ENCODE measurements at places on chromosomes 2 and 18.

DNA sequence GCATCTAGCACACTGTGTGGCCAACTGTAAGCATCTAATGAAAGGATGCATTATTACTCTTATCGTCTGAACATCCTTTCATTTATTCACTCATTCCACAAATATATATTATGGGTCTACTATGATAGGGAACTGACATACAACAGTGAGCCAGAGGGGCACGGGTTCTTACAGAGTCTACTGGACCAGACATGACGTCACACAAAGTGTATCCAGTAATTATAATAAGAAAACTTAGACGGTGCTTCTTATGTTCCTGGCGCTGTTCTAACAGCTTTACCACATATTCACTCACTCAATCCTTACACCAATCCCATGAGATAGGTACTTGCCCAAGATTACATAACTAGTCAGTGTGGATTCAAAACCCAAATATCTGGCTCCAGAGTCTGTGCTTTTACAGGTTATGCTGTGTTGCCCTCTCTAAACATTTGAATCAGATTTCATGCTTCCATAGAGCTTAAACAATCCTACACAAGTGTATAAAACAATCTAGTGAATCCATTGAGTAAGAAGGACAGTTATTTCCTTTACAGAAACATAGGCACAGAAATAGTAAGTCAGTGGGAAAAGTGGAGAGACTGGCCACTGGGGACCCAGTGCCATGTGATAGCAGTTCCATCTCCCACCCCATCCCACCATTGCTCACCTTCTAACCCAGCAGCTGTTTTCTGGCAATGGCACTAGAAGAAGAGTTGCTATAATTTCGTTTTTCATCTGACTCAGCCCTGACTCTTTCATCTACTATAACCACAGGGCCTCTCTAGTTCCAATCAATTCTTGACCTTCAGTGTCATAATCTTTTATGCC, 24.2 kb upstream of the ARL5A start:
- no peak for DNase-seq

DNA sequence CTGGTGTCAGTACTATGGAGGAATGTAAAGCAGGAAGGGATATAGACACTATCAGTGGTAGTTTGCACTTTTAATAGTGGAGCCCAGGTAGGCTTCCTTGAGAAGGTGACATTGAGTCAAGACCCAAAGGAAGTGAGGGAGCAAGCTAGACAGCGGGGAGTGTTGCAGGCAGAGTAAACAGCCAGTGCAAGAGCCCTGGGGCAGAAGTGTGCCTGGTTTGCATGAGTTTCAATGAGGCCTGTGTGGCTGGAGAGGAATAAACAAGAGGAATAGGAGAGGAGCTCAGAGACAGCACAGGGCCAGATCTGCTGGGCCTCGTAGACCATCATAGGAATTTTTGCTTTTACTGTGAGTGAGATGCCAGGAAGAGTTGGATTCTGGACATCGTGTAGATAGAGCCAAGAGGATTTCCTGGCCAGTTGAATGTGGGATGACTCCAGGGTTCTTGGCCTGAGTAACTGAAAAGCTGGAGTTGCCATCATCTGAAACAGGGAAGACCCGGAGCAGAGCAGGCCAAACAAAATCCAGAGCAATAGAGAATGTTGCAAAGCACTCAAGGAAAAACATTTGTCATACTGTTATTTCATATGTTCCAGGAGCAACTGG, 102.5 kb downstream of the SP3 start:
- DNase-seq, result no peak

- DNase-seq, result no peak
Measured at GRCh38 chr2:130264046-130264445, 65.8 kb upstream of the TUBA3E start.

DNA sequence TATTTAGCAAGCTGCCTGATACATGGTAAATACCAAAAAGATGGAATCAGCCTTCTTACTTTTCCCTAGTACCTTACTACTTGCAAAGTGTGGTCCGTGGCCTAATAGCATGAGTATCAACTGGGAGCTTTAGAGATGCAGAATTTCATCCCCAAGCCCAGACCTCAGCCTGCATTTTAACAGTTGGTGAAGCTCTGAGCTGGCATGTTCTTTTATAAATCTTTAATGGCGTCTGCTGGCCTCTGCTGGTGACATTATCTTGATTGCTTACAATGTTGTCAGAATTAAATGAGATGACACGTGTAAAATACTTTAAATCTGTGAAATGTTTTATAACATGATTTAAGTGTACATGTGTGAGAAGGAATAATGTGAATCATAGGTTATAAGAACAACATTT, 115.1 kb upstream of the NOSTRIN start:
- no peak for DNase-seq

GRCh38 chr18:53606792-53607191, 617.7 kb downstream of the MBD2 start:
- no peak for DNase-seq

Measured in NCI-H1417 (cell line).